GM04504 (cell line): ENCODE measurements at places on chromosomes 5 and 9.

DNA sequence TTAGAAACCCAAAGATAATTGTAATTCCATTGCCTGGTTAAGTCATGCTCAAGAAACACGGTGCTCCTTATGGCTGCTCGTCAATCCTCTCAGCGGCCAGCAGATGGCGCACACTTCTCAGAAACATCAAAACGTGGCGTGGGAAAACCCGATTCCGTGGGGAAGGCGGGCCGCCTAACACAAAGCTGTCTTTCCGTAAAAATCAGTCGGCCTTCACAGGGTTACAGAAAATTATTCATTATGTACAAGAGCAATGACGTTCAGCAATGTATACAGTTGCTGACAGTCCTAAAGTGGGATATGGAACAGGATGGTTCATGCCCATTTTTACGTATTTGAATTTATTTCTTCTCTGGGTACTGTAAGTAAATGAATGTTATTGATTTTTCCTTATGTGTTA, 83.5 kb downstream of the PDE4D start:
- no peak for DNase-seq

DNA sequence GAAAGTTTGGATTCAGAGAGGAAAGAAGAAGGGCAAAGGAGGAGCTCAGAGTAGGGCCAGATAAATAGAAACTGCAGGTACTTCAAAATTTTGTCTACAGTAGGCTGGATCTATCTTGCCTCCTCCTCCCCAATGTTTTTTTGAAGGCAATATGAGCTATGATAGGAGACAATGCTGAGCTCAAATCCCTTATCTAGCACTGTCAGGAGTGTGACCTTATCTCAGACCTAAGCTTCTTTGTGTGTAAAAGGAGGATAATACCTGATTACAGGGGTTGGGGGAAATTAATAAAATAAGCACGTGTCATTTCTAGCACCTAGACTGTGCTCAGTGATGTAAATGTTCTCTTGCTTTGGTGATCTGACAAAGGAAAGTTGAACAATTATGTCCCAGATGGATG, 137.8 kb upstream of the CD180 start:
- no peak for DNase-seq

- no peak for DNase-seq
Measured at GRCh38 chr9:100066539-100066938, 32.3 kb downstream of the ERP44 start.

DNA sequence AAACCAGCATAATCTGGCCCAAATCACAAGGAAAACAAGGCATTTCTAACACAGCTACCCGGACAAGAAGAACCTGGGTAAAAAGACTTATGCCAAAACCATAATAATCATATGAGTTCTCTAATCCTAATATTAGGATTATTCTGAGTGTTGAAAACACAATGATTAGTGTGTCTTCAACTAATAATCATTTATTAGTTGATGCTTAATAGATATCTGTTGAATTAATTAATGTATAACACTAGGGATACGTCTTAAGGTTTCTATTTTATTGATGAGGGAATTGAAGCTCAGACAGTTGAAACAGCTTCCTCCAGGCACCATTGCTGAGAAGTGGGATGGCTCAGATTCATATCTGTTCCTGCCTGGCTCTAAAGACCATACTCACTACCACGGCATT, 112.2 kb downstream of the DOCK2 start:
- no peak for DNase-seq

- DNase-seq: peak; percentile 10
Measured at GRCh38 chr5:138138949-138139780, at the start of gene NME5. NME5 (minus strand) TSS chr5:138139428; CDS start chr5:138138780, 648 bp downstream.

DNA sequence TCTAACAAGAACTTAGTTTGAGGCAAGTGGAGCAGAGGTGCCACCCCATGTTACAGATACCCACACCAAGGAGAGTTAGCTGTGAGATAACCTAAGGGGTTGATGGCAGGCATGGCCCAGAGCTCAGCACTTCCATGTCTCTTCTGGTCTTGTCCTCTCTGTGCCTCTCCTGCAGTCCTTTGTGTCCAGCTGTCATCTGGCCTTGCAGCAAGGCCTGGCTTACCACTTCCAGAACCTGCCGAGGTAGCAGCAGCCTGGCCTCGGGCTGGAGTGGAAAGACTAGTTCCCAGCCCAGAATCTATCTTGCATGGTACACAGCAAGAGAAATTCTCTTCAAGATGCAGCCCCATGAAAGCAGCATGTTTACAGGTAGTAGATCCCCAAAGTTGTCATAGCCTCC, 41.5 kb downstream of the PIP5K1B start:
- no peak for DNase-seq

DNA sequence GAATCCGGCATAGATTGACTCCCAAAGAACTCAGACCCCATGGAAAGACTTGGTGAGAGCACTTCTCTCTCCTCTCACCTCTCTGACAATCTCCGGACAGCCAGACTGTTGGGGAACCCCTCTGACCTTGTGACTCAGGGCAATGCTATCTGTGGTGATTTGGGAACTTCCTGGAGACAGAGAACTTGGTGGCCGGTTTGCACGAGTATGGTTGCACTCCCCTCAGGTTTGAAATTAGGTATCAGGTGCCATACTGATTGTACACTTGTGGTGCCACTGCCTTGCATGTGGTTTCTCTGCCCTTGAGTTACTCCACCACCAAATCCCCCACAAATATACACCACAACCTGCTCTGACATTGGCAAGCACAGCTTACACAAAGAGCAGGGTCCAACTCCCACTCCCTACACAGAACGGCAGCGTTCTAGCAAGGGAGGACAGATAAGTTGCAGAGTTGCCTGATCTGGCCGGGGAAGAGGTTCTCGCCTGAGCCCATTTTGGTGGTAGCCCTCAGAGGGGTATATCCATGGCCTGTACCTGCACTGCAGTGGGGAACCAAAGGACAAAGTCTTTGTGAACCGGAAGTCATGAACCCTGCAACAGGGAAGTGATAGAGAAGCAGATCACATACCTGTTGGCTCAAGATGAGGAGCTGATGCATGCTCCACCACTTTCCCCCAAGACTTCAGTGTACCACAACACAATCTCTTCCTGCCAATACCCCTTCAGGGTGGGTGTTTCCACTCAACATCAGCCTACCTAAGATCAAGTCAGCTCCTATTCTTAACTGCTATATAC, 255.1 kb downstream of the MCTP1 start:
- DNase-seq: no peak

GRCh38 chr5:149284501-149284900, 12.8 kb downstream of the AFAP1L1 start:
- no peak for DNase-seq

DNA sequence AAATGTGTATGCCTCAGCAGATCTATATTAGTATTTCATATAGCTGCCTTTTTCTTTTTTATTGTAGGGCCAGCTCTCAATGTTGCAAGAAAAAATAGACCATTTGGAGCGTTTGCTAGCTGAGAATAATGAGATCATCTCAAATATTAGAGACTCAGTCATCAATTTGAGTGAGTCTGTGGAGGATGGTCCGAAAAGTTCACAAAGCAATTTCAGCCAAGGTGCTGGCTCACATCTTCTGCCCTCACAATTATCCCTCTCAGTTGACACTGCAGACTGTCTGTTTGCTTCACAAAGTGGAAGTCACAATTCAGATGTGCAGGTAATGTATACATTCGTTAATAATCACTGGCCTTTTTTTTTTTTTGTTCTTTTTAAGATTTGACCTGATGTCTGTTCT, 23.7 kb downstream of the MAN2A1 start:
- no peak for DNase-seq

- DNase-seq: no peak
Measured at GRCh38 chr9:87528969-87529368, 31.3 kb downstream of the DAPK1 start.

- DNase-seq: no peak
Measured at GRCh38 chr5:115599502-115599901, 2.8 kb downstream of the TICAM2 start.

DNA sequence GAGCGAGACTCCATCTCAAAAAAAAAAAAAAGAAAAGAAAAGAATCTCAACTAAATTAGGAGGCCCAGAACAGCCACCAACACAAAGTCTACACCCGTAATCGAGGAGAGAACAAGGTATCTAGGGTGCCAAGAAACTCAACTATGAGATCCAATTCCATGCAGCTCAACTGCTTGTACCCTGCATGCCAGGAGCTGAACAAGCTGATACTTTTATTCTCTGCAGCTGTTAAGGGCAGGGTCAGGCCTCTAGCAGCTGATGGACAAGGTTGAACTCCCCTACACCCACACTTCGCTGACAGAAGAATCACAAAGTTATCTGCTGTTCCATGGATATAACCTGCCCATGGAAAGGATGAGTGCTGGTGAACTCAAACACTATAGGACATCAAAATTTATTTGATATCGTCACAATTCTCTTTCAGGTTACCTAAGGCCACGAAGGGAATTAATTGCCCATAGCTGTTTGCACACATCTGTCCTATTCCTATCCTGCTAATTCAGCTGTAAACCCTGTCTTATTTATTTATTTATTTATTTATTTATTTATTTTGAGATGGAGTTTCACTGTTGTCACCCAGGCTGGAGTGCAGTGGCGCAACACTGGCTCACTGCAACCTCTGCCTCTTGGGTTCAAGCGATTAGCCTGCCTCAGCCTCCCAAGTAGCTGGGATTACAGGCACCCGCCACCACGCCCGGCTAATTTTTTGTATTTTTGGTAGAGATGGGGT, 20.7 kb downstream of the UBAP2 start:
- DNase-seq: no peak

- DNase-seq: peak; percentile 18
Measured at GRCh38 chr9:6852243-6852963, 94.6 kb downstream of the KDM4C start.

- no peak for DNase-seq
Measured at GRCh38 chr5:74063346-74063745, 437.4 kb downstream of the ARHGEF28 start.

- DNase-seq: no peak
Measured at GRCh38 chr5:136638084-136638483, 272.7 kb upstream of the TRPC7 start.

DNA sequence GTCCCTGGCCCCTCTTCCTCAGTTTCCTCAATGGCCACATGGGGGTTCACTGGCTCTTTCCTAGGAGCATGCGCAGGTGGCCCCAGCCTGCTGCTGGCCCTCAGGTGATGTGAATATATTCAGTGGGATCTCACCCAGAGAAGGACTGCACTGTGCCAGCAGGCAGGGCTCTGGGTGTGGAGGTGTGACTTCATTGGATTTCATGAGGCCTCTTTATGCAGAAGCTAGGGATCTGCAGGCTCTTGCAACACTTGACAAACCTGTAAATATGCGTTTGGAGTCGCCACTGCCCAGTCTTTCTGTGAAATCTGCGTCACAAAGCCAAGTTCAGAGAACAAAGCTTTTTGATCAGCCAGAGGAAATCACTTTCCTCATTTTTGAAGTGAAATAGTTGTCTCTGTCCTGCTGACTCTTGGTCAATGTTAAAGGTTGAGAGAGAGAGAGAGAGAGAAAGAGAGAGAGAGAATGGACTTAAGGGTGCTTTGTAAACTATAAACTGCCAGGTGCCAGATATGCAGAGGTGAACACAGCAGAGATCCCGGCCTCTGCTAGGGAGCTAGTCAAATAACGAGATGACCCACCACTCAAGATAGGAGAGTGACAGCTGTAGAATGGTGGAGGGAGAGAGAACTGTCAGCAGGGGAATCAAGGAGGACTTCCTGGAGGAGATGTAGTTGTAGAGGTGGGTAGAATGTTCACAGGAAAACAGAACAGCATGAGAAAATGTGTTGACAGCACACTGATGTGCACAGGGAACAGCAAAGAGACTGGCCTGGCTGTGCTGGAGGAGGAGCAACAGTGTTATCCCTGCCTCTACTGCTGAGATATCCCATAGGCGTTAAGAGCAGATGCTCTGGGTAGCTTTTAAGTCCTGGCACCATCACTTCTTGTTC, 167.0 kb upstream of the ZNF618 start:
- no peak for DNase-seq

DNA sequence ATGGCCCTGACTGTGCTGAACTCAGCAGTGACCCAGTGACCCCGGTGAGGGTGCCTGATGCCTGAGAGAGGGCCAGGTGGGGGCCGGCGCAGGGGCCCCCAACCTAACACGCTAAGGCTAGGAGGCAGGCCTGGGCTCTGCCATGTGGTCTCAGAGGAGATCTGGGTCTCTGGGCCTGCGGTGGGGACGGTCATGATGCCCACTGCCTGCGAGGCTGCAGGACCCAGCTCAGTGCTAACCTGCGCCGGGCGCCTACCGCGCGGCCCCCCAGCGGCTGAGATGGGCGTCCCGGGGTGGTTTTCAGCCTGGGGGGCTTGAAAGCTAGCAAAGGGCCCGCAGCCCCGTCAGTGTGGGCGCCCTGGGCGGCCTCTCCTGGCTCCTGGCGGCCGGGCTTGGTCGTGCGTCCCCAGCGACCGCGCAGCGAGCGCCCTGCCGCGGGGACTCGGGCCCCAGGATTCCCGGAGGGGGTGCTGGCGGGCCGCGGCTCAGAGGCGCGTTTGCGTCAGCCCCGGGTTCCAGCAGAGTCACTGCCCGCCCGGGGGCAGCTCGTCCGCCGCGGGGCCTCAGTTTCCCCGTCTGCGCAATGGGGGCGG, 2.5 kb downstream of the EGFL7 start:
- DNase-seq: no peak

- no peak for DNase-seq
Measured at GRCh38 chr9:89349607-89350006, 31.3 kb downstream of the SECISBP2 start.

DNA sequence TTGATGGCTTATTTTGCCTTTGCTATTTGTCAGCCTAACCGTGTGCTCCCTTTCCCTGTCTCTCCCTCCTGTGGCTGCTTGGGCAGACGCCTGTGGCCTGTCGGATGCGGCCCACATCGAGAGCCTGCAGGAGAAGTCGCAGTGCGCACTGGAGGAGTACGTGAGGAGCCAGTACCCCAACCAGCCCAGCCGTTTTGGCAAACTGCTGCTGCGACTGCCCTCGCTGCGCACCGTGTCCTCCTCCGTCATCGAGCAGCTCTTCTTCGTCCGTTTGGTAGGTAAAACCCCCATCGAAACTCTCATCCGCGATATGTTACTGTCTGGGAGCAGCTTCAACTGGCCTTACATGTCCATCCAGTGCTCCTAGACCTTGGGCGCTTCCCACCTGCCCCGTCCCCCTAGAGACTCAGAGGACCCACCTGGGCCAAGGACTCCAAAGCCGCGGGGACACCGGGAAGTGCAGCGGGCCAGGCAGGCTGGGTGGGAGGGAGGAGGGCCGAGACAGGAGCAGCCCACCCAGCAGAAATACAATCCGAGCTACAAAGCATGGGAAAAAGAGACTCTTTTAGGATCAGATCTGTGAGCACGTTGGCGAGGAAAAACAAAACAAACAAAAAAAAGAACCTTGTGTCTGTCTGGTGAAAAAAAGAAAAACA, 10.6 kb downstream of the NR2F1 start:
- no peak for DNase-seq

DNA sequence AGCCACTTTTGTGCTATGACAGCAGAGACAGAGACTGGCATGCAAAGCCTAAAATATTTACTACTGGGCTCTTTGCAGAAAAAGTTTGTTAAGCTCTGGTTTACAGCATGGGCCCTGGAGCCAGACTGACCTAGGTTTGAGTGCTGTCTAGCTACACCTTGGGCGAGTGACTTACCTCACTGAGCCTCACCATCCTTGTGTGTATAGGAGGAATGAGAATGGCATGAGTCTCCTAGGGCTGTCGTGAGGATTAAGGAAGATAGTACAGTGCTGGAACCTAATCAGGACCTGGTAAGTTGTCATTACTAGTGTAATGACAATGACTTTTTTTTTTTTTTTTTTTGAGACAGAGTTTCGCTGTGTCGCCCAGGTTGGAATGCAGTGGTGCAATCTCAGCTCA, 65.2 kb downstream of the MSX2 start:
- DNase-seq: no peak

- no peak for DNase-seq
Measured at GRCh38 chr9:14315875-14316601, 2.1 kb upstream of the NFIB start.

GRCh38 chr5:143812085-143812705, at the start of gene HMHB1:
HMHB1 (plus strand) TSS chr5:143812161.
- no peak for DNase-seq
